ENCODE measurements at places on chromosomes 5 and 9.
A peak's percentile ranks its signal among the peaks of the same experiment; 100 is the strongest.

GRCh38 chr9:110161940-110162339, 46.0 kb downstream of the C9orf152 start:
- no peak for DNase-seq

GRCh38 chr9:32926911-32927310, 74.5 kb downstream of the APTX start:
- no peak for DNase-seq

DNA sequence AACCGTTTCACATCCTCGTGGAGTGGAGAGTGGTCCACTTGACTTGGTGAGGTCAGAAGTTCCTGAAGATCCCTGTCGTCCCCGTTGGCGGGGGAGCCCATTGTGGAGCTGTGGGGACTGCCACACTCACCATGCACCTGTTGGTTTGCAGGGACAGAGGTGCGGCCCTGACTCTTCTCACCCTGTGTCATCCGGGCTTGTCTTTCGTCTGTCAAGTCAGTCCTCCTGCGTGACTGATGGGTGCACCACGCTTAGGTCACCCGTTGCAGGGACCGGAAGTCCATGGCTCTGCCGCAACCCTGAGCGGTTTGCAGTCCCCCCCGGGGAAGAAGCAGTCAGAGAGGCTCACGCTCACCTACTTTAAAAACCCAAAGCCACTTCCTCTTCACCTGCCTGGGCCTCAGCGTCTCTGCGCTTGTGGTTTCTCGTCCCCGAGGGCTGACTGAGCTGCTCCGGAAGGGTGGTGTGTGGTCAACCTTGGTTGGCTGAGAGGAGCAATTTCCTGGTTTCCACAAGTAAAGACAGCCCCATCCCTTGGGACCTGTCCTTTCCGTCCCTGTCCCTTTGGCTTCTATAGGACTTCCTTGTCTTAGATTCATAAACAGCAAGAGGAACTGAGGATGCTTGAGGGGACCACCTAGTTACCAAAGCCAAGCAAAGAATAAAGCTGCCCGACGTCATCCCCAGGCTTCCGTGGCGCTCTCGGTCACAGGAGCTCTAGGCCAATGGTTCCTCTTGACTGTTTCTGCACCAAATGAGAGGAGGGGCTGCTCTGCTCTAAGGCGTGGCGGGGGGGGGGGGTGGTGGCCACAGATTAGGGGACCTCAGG, 53.2 kb downstream of the USP20 start:
- DNase-seq, result peak; percentile 98

- no peak for DNase-seq
Measured at GRCh38 chr9:34687276-34688030, 3.6 kb downstream of the CCL19 start.

DNA sequence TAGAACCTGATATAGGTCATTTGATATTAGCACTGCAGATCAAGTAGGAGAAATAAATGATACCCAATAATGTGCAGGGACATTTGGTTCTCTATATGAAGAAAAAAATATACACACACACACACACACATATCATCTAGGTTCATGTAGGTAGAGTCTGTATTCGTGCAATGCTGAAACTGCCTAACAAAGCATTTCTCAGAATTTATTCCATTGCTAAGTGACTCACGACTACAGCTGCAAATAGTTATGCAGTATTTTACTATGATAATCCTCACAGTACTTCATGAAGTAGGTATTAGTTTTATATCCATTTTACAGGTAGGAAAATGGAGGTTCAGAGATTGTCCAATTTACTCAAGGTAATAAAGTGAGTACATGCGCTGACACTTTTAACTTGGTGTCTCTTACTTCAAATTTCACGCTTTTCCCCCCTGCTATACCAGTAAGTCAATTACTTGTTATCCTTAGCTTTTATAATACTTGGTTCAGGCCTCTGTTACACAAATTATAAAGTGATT, 2.4 kb downstream of the GIN1 start:
- DNase-seq, result no peak

GRCh38 chr9:128473104-128473503, 17.3 kb downstream of the ODF2 start:
- DNase-seq, result no peak

- DNase-seq, result peak; percentile 89
Measured at GRCh38 chr5:124952079-124952478, 205.6 kb upstream of the ZNF608 start.

DNA sequence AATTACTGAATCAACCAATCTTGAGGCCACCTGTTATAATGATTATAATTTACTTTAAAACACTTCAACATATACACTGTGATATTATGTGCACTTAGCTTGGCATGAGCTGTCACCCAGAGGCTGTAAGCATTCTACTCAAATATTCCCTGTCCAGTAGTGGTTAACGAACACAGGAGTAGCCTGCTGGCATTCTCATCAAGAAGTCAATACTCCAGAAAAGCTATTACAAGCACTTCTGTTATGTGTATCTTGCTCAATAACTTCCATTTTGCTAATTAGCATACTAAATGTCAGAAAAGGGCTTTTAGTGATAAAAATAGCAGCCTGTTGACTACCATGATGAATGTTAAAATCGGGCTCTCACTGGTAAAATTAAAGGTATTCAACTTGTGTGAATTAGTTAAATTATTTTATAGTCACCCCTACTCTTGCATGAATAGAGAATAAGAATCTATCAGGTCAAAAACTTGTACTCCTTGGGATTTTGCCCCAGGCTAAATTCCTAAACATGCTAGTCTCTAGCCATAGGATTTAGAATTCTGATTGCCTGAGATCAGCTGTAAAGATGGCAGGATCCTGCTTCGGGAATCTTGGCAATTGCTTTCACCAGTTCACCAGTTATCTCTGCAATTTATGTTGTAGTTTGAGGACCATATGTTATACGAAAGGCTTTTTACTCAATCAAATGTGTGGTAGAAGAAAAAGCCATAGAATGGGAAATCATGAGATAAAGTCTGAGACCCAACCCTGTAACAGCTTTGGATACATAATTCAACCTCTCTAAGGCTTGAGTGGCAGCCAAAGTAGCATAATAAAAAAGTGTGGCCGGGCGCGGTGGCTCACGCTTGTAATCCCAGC, 43.4 kb upstream of the PAM start:
- no peak for DNase-seq

- no peak for DNase-seq
Measured at GRCh38 chr5:78753093-78753531, 104.5 kb upstream of the LHFPL2 start.

DNA sequence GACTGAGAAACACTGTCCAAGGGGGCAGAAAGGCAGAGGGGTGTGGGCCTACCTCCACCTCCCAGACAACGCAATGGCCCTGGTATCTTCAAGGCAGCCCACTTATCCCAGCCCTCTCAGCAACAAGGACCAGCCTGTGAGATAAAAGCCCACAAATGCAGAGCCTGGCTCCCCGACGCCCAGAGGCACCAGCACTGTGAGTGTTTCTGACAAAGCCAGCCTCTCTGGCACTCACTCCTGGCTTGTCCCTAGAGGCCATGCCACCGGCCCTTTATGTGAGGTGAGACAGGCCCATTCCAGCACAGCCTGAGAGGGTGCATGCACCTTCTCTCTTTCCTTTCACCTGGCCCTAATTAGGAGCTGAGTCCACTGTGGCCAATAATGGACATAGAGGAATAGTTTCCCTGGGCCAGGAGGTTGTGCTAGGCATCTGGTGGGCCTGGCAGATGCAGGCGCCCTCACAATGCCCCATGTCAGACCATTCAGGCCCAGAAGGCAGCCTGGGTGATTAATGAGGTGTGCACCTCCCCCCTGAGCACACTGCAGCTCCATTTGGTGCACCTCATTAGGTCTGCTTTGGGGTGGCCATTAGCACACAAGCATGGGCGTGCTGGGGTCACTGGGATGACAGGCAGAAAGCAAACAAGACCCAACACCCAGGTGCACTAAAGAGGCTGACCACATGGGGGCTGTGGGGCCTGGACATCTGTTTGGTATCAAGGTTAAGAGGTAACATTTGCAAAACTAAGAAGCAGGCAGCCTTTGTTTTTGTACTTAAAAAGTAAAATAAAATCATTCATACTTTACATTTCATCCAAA, 176.0 kb downstream of the MED10 start:
- no peak for DNase-seq

- no peak for DNase-seq
Measured at GRCh38 chr5:67037171-67037570, 159.4 kb downstream of the CD180 start.

DNA sequence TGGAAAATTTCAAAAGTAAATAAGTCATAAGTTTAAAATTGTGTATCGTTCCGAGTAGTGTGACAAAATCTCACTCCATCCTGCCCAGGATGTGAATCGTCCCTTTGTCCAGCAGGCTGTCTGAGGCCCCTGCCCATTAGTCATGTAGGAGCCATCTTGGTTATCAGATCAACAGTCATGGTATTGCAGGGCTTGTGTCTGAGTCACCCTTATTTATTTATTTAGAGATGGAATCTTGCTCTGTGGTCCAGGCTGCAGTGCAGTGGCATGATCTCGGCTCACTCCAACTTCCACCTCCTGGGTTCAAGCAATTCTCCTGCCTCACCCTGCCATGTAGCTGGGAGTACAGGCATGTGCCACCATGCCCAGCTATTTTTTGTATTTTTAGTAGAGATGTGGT, 30.2 kb downstream of the ITGA2 start:
- no peak for DNase-seq

DNA sequence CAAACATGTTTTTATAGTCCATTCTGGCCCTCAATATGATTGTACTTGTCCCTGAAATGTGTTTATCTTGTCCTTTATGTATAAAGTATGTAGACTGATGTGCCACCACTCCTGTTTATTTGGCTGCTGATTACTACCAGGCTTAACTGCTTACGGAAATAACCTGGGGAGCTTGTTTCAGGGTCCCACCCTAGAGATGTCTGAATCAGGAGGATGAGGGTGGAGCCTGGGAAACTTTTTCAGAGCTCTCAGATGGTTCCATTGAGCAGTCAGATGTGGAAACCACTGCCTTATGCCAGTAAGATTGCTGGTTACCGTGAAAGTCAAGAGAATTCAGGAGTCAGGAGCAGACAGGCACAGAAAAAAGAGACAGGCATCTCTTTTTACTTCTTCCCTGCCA, 19.2 kb downstream of the SLC23A1 start:
- DNase-seq, result no peak

DNA sequence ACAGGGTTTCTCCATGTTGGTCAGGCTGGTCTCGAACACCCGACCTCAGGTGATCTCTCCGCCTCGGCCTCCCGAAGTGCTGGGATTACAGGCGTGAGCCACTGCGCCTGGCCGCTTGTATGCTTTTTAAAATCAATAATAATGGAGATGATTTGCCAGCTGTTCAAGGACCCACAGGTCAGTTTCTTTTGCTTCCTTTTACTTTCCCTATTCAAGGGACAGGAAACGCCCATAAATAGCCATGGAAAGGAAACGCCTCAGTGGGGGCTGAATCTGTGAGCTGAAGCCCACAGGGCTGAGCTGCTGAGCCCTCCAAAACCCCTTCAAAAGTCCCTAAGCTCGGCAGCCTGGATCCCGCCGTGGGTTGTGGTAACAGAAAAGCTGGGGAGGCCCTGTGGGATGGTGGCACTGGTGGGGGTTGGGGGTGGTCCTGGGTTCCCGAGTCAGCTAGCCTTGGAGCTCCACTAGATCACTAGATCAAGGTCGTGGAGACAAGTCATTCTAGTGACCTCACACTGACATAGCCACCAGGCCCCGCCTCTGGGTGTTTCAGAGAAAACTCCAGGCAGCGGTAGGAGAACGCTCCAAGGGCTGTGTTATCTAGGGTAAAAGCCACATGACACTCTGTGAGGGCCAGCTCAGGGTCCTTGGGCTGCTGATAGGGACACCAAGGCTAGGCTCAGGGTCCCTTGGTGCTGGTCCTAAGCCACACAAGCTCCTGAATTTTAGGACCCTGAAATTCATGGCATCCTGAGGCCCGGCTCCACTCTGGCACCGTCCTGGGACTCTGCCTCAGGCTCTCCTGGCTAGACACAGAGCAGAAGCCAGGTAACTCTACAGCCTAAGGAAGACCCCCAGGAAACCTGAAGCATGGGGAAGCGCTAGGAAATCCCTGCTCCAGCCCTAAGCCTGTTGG, 18.0 kb upstream of the DUSP1 start:
- no peak for DNase-seq

DNA sequence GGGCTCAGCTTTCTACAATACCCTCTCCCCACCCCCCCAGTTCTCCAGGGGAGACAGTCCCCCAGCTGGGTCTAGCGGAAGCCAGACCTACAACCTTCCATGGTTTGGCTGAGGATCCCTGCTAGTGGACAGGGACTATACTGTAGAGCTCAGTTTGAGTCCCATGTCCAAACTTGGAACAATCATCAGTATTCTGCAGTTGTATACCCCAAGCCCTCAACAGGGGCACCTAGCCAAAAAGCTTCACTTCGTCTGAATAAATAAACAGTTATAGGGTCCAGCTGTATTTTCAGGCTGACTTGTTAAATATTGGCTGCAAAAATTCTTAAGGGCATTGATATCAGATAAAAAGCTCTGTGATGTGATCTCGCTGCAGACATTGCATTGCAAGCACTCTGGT, 15.4 kb upstream of the C9 start:
- DNase-seq, result no peak

DNA sequence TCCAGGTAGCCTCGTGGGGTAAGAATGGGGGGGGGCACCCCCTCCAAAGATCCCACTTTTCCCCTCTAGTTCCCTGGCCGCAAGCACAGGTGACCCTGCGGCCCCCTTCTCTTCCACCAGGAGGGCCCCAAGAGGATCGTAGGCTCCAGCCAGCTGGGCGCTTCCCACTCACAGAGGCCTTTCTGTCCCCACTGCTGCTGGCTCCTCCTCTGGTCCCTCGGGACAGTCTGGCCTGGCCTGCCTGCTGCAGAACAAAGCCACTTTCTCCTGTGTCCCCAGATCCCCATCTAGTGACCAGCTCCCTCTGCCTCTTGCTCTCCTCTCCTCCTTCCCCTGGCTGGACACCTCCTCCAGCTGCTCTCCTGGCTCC, 534 bp upstream of the SAPCD2 start:
- DNase-seq, result no peak

DNA sequence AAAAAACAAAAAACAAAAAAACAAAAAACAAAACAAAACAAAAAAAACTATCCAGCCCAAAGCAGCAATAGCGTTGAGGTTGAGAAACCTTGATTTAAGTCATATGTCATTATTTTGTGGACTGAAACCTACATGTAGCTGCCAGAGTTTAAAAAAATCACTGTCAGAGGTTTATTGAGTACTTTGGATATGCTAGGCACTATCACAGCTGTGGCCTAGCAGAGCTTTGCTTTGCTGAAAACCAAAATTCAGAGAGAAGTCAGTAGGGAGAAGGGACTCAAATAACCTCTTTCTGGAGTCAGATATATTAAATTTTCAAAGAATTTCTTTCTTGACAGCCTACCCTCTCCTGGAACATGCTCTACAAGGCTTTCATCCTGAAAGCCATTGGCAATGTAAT, 151.5 kb downstream of the TARS1 start:
- DNase-seq, result no peak

- no peak for DNase-seq
Measured at GRCh38 chr9:34496149-34496712, 26.6 kb downstream of the ENHO start.

GRCh38 chr9:124899845-124900244, 37.9 kb downstream of the ARPC5L start:
- no peak for DNase-seq

Measured in GM12864 (cell line).